Activated naive CD4-positive, alpha-beta T cell treated with Interleukin-2 at 50 U/mL for 16 hours (primary cell): ENCODE measurements at places on chromosomes 2 and 18.

DNA sequence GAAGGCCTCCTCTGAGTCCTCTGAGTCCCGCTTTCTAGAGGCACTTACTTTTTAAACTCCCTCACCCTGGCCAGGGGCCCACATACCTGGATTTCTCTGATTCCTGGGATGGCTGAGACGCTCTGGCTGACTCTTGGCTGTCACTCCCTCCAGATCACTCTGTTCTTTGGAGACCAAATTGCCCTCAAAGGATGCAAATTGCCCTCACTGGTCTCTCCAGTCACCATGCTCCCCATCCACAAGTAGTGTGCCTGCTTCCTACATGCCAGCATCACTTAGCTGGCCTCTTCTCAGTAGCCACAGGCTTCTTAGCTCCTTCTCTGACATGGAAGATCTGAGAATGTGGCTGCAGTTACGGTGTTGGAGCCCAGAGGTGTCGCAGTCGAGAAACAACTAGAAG lies 41.3 kb upstream of the CCDC68 start:
- DNase-seq, result no peak

- no peak for DNase-seq
These were observed 132.9 kb downstream of the MYO5B start for GRCh38 chr18:50061876-50062517.

DNA sequence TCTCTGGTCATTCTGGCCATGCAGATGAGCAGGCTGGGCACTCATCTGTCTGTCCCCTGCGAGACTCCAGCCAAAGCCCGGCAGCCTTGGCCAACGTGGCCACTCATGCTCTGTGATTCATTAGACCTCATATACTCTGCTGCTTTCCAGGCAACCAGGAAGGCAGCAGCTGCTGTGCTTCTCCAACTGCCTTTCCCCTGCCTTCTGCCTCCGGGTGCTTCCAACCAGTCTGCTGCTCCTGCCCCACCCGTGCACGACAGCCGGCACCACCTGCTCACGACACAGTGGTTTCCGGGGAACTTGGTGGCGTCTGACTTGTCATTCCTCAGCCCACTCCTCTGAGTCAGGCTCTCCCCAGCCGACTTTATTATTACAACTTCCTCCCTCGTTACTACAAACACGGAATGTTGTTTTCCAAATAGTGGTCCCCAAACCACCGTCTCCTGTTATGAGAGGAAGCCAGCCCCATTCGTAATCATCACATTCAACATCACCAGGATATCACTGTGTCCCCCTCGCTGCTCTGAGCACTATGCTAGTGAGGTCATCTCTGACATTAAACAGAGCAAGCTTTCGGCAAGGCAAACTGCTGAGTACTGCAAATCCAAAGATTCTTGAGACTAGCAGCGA lies 392.4 kb downstream of the ALK start:
- DNase-seq, result no peak

GRCh38 chr18:58041633-58042032 lies 2.4 kb upstream of the NEDD4L start:
- DNase-seq, result no peak

DNA sequence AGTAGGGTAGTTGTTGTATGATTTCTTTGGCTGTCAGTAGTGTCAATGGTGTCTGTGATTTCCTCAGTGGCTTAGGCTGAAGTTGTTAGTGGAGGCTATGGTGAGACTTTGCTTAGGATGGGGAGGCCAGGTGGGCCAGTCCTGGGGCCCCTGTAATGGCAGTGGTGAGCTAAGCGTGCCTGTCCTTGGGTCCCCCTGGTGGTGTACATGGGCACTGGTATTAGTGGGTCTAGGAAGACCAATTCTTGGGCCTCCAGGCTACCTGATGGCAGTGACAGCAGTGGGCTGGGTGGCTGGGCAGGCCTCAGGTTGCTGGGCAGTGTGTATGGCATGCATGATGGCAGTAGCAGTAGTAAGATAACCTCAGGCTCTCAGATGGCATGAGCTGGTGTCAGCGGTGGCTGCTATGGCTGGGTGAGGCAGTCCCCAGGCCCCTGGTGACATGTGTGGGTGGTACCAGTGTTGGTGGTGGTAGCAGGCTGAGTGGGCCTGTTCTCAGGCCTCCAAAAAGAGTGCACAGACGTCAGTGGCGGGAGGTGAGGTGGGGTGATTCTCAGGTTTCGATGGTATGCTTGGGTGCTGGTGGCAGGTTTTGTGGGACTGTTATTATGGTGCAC lies 103.2 kb downstream of the KLHL14 start:
- DNase-seq, result no peak

- DNase-seq, result no peak
These were observed 226.3 kb downstream of the SH3RF3 start for GRCh38 chr2:109355192-109355843.

DNA sequence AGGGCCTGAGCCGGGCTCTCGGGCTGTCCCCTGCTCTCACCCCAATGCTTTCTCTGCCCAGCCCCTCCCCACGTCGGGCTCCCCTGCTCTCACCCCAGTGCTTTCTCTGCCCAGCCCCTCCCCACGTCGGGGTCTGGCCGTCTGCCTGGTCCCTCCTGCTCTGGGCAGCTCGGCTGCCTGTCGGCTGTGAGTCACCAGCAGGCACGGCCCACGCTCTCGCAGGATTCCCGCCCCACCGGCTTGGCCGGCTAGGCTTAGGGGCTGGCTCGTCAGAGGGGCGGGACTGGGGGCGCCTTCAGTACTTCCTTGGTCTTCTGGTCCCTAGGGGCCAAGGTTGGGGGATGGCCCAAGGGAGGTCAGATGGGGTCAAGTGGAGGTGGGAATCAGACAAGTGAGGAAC lies 3.3 kb downstream of the BOK start:
- DNase-seq, result no peak

DNA sequence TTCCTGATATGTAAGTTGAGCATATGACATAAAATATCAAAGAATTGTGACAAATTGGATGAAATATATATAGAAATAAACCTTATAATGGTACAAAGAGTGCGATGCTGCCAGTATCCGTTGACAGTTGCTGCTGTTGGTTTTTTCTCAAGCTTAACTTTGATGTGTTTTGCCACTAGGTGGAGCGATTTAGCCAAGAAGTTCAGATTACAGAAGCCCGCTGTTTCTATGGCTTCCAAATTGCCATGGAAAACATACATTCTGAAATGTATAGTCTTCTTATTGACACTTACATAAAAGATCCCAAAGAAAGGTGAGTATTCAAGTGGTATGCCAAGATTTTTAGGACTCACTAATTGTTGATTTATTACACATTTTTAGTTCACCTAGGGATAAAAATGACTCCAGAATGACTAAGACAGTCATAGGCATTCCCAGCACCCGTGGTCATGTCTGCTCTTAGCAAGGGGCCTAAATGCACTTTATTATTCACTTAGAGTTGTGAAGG lies 2.1 kb downstream of the RRM2 start:
- peak; percentile 27 for DNase-seq

DNA sequence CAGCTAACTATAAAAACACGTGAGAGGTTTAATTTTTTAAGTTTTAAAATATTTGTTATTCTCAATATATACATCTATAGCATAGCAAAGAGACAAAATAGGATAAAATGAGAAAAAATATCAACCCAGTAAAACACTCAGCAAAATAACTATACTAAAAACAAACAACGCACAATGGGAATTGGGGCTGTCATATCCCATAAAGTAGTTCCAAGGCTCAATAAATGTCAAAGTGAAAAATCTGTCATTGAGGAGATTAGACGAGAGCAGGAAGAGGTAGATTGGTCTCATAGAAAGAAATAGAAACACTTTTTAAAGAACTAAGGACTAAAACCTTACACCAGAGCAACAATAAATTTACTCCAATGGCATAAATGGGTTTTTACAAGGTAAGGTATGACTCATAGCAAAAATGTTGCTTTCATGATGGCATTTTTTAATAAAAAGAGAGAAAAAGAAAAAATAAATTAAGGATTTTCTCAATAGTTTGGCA lies 153.7 kb downstream of the EVA1A start:
- no peak for DNase-seq

DNA sequence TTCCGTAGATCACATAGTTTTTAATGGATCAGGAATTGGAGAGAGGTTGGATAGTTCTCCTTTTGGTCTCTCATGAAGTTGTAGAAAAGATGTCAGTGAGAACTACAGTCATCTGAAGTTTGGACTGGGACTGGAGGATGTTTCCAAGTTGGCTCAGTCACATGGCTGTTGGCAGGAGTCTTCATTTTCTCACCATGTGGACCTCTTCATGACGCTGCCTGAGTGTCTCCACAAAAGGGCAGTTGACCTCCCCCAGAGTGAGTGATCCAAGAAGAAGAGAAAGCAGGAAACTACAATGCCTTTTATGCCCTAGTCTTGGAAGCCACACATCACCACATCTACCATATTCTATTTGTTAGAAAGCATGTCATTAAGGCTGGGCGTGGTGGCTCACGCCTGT lies 171.7 kb downstream of the EPHA4 start:
- DNase-seq, result no peak

GRCh38 chr18:14943967-14944636 lies 196.1 kb downstream of the ANKRD30B start:
- DNase-seq, result no peak

DNA sequence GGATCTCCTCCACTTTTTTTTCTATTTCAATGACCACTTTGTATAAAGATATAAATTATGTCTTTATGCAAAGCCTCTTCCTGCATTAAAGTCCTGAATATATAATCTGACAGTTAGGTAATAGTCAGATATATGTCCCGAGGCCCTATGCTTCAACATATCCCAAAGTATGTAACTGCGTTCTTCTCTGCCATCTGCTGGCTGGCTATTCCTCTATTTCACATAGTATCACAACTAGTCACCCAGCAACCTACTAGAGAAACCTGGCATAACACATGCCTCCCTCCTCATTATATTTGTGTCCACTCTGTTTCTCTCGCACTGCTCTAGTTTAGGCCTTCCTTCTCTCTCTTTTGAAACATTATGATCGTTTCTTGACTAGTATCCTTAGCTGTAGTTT lies 640.8 kb downstream of the DPP10 start:
- DNase-seq, result no peak

GRCh38 chr2:122535960-122536505 lies 780.6 kb downstream of the TSN start:
- DNase-seq, result no peak

GRCh38 chr2:66569974-66570373 lies 135.0 kb downstream of the MEIS1 start:
- DNase-seq, result no peak

- DNase-seq, result no peak
These were observed 134.2 kb downstream of the WDSUB1 start for GRCh38 chr2:159152128-159152778.

DNA sequence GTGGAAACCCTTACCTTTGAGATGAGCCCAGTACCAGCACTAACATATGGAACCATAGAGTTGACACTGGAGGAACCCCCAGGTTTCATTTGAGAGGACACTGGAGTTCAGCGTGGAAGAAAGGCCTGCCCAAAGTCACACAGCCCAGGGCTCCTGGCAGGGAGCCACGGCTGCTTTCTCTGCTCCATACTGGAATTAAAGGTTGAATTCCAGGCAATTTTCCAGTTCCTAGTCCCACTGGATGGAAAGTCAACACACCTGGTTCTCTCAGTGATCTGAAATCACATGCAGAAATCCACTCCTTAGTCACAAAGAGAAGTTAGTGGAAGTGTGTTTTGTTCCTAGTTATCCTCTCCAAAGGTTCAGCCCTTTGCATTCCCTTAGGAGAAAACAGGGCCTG lies 336.1 kb upstream of the SKOR2 start:
- no peak for DNase-seq

- no peak for DNase-seq
These were observed 48.4 kb upstream of the DSC1 start for GRCh38 chr18:31211047-31211446.

GRCh38 chr18:12737243-12737902 lies 34.5 kb downstream of the PSMG2 start:
- no peak for DNase-seq

GRCh38 chr2:100043081-100043890 lies 99.1 kb downstream of the AFF3 start:
- no peak for DNase-seq

GRCh38 chr2:224072541-224073188 lies 33.6 kb upstream of the SERPINE2 start:
- DNase-seq, result no peak

GRCh38 chr2:148135705-148136104 lies 114.8 kb downstream of the MBD5 start:
- DNase-seq, result no peak

GRCh38 chr18:8357320-8357719 lies 251.9 kb upstream of the RAB12 start:
- DNase-seq, result no peak

DNA sequence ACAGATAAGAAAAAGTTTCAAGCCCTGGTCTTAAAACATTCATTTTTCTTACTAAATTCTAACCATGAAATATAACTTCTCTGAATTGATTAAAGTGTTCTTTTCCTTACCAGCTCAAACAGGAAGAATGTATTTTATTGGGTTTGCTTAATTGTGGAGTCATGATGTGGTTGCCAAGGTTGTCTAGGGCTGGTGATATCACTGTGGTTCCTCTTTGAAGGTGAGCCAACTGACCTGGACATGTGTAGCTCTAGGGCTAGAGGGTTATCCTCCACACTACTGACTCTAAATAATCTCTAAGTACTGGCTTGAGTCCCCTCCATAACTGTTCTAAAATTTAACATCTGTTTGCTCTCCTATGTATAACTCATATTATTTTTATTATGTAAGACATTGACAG lies 529.6 kb downstream of the PIK3C3 start:
- no peak for DNase-seq

GRCh38 chr2:34316788-34317187 lies 717.7 kb upstream of the FAM98A start:
- DNase-seq, result no peak

- DNase-seq, result no peak
These were observed 51.6 kb downstream of the TSPYL6 start for GRCh38 chr2:54204476-54204875.

- no peak for DNase-seq
These were observed 40.4 kb downstream of the COL3A1 start for GRCh38 chr2:189014449-189015138.

- DNase-seq, result no peak
These were observed 57.2 kb downstream of the CYB5A start for GRCh38 chr18:74234326-74235171.

DNA sequence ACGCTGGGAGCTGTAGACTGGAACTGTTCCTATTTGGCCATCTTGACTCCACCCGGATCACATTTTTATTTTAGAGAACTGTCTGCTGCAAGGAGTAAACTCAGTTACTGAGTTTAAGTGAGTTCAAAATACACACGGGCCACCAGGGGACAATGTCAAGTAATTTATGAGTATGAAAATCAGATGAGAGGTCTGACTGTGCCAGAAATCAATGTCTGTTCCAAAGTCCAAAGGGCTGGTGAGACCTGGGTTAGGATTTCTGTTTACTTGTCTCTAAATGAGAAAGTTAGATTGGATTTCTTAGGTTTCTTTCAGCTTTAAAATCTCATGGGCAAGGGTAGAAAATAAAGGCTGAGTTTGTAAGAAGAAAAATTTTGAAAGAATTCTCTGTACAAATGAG lies 465.8 kb upstream of the MEIS1 start:
- no peak for DNase-seq
